Effector memory CD4-positive, alpha-beta T cell (primary cell): ENCODE measurements at places on chromosomes 1 and 21.
A peak's percentile ranks its signal among the peaks of the same experiment; 100 is the strongest.

DNA sequence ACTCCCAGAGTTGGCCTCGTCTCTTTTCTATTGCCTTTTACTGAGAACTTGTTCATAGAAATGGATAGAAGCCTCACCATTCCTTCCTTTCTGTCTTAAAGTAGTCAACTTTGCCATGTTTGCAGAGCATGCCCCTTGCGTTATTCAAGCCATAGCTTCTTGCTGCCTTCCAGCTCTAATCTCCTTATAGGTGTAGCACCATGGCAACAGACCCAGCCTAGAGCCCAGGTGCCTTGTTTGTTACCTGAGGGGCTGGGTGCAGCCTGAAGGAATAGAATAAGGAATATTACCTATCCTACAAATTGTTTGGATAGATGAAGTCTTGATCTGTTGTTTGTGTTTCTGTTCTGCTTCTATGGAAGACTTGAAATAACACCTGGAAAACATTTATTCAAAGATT is 59.9 kb downstream of the CLEC20A start:
- DNase-seq, result no peak

- no peak for DNase-seq
Measured at GRCh38 chr1:220344745-220345144, 72.5 kb upstream of the RAB3GAP2 start.

DNA sequence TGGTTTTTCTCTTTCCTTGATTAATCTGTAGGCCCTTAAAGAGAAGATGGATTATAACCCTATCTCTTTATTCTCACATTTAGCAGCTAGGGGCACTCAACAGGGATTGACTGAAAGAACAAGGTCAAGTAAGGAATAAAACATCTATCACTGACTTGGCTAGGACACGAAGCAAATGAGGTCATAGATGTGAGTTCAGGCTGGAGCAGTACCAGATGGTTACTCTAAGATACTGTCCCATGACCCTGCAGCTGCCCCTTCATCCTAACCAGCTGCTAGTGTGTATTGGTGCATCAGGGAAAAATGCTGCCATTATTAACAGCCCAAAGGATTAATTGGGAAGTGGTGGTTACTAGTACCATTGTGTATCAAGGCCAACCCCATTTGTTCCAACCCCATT is 221.9 kb downstream of the CTH start:
- no peak for DNase-seq

- DNase-seq, result peak; percentile 56
Measured at GRCh38 chr1:6358757-6359201, 34.8 kb downstream of the ACOT7 start.

- no peak for DNase-seq
Measured at GRCh38 chr1:223714849-223715603, 2.7 kb downstream of the CAPN2 start.

DNA sequence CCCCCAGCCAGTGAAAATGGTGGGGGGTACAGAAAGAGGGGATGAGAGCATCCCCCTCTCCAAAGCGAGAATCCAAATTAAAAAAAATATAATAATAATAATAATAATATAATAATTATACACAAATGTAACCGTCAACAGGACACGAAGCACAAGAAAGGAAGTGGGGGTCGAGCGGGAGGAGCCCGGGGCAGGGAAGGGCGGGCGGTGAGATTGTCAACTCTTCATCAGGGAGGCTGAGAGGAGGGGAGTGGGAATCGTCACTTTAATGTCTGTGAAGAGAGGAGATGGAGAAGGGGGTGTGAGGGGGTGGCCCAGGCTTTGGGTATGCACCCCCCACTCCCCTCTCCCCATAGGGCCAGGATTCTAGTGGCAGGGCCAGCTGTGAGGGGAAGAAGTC is 33.2 kb downstream of the MEF2D start:
- no peak for DNase-seq

DNA sequence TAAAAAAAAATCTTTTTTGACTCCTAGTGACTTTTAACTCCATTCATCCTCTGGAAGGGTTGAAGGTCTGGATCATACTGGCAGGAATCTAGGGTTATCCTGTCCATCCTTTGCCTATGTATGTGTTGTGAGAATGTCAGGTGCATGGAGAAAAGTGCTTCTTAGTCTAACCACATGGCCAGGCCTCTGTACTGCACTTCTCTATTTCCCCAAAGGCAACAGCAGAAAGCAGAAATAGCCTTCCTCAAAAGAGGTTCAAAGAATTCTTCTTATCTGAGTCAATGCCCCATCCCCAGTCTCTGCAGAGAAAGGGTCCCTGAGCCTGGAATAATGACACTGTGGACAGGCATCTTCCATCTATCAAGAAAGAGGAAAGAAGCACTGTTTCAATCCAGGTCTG is 85.7 kb upstream of the CD34 start:
- no peak for DNase-seq

- peak; percentile 77 for DNase-seq
Measured at GRCh38 chr1:109739738-109740614, 862 bp downstream of the GSTM3 start.

DNA sequence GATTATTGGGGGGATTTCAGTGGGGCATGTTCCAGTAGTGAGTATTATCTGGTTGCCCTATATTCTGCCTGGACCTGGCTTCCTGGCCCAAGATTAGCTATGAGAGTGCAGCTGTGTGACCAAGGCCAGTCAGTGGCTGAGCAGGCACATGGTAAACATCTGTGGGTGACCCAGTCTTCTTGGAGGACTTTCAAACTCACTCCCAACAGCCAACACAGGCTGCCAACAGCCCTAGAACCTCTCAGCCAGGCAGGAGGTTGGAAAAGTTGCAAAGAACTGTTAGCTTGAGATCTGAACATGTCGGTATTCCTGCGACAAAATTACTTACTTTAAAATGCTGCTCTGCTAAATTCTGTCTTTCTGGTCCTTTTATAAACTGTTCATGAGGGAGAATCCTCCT is 192.4 kb downstream of the TGFBR3 start:
- no peak for DNase-seq

- DNase-seq, result no peak
Measured at GRCh38 chr1:185648858-185649589, 85.2 kb upstream of the HMCN1 start.

DNA sequence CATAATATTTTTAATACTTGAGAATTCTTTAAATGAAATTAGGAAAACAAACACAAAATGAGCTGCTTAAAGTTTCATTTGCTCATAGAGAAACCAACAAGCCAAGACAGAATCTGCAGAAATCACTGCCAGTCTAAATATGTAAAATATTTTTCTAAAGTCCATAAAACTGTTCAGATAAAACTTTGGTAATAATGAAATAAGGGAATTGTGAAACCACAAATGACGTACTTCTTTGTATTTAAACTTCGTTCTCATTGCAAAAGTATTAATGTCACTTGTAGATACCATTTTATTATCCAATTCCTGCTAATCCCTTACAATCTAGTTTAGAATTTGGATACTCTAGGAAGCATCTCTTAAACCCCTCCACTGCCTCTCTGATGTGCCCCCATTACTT is 234.5 kb upstream of the NEGR1 start:
- DNase-seq, result no peak

- no peak for DNase-seq
Measured at GRCh38 chr1:10168912-10169514, 41.4 kb upstream of the KIF1B start.

- DNase-seq, result no peak
Measured at GRCh38 chr1:63126104-63126503, 196.3 kb upstream of the FOXD3 start.

GRCh38 chr1:77415579-77415978 is 133.8 kb downstream of the AK5 start:
- no peak for DNase-seq

DNA sequence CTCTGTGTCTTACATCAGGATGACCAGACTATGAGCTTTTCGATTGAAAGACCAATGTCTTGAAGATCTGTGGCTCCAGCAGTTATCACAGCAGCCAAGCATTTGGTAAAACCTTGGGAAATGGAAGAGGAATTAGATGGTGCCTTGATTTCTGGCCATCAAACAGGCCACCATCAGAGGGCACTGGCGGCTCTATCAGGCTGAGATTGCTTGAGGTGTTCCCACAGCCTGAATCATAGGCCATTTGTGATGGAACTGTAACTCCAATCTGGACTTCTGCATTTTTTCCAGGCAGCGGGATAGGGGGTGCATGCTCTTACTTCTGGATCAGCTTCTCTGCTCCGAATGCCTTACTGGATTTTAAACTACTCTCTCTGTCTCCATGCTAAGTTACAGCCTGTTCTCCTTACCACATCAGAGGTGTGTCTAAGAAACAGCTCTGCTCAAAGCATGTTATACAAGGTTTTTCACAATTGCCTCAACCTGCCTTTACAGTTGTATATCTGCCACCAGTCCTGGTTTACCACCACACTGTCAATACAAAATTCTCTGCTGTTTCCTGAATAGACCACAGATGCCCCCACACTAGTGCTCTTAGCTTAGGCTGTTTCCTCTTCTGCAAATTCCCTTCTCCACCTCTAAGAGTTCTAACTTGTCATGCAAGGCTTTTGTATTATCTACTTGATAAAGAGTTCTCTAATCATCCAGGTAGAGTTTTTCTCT is 180.9 kb downstream of the PTGER3 start:
- DNase-seq, result no peak
